Thoracic aorta (tissue), 2 donors: ENCODE measurements at places on chromosomes 6 and 20. TPM values are rescaled to one million over a fixed set of nuclear protein-coding genes. Genes with fewer than 3 reads are reported as not detected.

The CSNK2B gene
- total RNA-seq = 175 TPM

The WFDC12 gene
- not detected for total RNA-seq

The FRK gene
- 20.0 TPM for total RNA-seq

The PGBD1 gene
- total RNA-seq = 7.3 TPM

The GGT7 gene
- total RNA-seq = 41.4 TPM

The CLPSL2 gene
- not detected for total RNA-seq

The PHACTR3 gene
- not detected for total RNA-seq

The NDUFAF4 gene
- total RNA-seq = 11.5 TPM

The MTFR2 gene
- total RNA-seq = 0.41 TPM

DNA sequence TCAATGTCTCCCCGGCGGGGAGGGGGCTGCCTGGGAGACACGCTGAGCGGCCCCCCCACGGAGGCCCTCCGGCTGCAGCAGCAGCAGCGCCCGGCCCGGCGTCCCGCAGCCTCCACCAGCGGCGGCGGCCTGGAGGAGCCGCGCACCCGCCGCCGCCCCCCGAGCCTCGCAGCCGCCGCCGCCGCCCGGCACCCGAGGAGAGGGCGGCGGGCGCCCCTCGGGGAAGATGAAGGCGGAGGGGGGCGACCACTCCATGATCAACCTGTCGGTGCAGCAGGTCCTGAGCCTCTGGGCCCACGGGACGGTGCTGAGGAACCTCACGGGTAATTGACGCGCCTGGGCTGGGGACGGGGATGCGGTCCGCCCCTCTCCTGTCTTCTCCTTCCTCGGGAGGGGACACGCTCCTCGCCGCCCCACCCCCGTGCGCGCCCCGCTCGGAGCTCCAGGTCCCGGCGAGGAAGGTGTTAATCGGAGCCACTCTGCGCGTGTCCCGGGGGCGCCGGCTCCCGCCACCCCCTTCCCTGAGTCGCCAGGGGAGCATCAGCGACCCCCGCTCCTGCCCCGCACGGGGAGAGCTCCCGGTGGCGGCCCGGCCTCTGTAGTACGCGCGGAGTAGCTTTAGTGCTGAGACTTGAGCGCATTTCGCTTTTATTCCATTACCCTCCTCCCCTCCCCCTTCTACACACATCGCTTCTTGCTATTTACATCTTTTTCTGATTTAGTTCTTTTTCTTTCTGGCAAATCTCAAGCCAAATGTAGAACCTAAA is 686 bp downstream of the TMEM170B start:
- H3K27ac ChIP-seq = peak overlapping the region; percentile 74
- peak overlapping the region; percentile 98 for H3K4me3 ChIP-seq
- no peaks in the 10 kb centered on the region for H3K36me3 ChIP-seq
- DNase-seq = no peak
- no peaks in the 10 kb centered on the region for H3K27me3 ChIP-seq
- H3K4me1 ChIP-seq = peaks cover 8% of the 10 kb centered on the region

GRCh38 chr6:166927240-166927934 is 29.0 kb downstream of the RNASET2 start:
- no peak overlapping the region for H3K27ac ChIP-seq
- DNase-seq = no peak
- no peaks in the 10 kb centered on the region for H3K27me3 ChIP-seq
- no peaks in the 10 kb centered on the region for H3K4me1 ChIP-seq
- peaks cover 4% of the 10 kb centered on the region for H3K36me3 ChIP-seq

- H3K36me3 ChIP-seq = no peaks in the 10 kb centered on the region
- no peak overlapping the region for H3K4me3 ChIP-seq
- DNase-seq = no peak
- no peaks in the 10 kb centered on the region for H3K27me3 ChIP-seq
- no peaks in the 10 kb centered on the region for H3K4me1 ChIP-seq
- H3K27ac ChIP-seq = no peak overlapping the region
Observed at GRCh38 chr6:166903500-166903899, 52.9 kb downstream of the RNASET2 start.

- H3K36me3 ChIP-seq = peaks cover 9% of the 10 kb centered on the region
- H3K4me1 ChIP-seq = peaks cover 15% of the 10 kb centered on the region
- H3K4me3 ChIP-seq = no peak overlapping the region
- no peak overlapping the region for H3K27ac ChIP-seq
- DNase-seq = no peak
Observed at GRCh38 chr20:57410398-57410920, 19.3 kb downstream of the RBM38 start.

DNA sequence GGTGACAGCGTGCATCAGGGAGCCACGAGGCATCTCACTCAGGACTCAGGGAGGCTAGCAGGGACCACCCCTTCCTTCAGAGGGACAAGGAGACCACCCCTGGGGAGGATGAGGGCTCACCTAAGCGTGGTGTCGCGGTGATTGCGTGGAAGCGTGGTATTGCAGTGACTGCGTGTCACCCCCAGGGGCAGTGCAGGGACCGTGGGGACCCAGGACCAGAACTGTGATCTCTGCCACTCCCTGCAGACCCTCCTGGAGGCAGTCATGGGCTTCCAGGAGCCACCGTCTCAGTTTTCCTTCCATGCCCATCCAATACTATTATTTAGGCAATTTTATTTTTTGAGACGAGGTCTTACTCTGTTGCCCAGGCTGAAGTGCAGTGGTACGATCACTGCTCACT is 147.1 kb downstream of the TAF4 start:
- no peaks in the 10 kb centered on the region for H3K36me3 ChIP-seq
- H3K4me1 ChIP-seq = no peaks in the 10 kb centered on the region
- H3K4me3 ChIP-seq = no peak overlapping the region

GRCh38 chr20:50931306-50932015 is at the start of gene ADNP:
TSS of gene ADNP (minus strand) at chr20:50931437. CDS start at chr20:50903996, 27,441 bp downstream.
- H3K4me1 ChIP-seq = peaks cover 25% of the 10 kb centered on the region
- H3K36me3 ChIP-seq = peaks cover 17% of the 10 kb centered on the region
- H3K27me3 ChIP-seq = no peaks in the 10 kb centered on the region
- peak within 1 kb of the TSS; percentile 89 for H3K4me3 ChIP-seq

DNA sequence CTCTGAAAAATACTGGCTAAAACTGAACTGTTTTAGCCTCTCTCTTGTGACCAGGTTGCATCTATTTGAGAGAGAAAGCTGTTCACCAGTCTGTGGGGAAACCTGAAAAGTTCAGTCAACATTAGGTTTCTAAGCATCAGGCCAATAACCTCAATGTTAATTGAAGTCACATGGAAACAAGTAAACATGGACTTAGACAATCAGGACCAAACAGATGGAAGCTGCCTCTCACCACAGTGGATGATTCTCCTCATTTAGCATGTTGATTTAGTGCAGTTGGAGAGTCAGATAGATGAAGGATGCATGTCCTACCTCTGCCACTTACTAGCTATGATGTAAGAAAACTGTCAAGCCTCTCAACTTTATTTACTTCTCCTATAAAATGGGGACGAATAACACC is 18.2 kb downstream of the SCGN start:
- H3K36me3 ChIP-seq = no peaks in the 10 kb centered on the region
- DNase-seq = no peak
- no peaks in the 10 kb centered on the region for H3K4me1 ChIP-seq

DNA sequence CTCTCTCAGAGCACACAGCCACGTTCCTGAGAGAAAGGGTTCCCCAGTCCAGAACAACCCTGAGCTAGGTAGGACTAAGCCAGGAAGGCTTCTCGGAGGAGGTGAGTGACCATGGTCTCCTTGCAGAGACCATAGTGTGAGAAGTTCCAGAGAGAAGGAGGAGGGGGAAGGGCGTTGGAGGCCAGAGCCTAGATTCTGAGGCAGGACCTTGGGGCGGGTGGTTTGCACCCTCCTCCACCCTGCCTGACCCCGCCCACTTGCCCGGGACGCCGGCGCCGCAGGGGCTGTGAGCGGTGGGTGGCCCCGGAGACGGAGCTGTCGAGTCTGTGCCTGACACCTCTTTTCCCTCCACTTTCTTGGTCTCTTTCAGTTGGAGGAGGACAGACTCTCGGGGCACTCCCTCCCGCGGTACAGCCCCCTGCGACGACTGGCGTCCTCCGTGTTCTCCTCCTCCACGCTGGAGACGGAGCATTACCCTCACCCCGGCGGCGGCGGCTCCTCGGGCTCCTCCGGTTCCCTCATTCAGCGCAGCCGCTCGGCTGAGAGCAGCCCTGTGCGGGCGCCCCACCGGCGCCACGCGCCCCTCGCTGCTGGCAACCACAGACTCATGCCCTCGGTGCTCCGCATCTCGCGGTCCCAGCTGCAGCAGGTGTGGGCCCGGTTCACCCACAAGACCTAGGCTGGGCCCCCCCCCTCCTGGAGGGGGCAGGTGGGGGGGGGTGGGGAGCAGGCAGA is 26.2 kb downstream of the TTBK1 start:
- H3K36me3 ChIP-seq = no peaks in the 10 kb centered on the region
- H3K27ac ChIP-seq = no peak overlapping the region
- DNase-seq = no peak
- H3K4me3 ChIP-seq = peak overlapping the region; percentile 66
- H3K27me3 ChIP-seq = no peaks in the 10 kb centered on the region
- peaks cover 21% of the 10 kb centered on the region for H3K4me1 ChIP-seq

GRCh38 chr6:135875446-135875845 is 23.9 kb downstream of the PDE7B start:
- no peak overlapping the region for H3K27ac ChIP-seq
- H3K4me3 ChIP-seq = no peak overlapping the region
- H3K4me1 ChIP-seq = no peaks in the 10 kb centered on the region
- no peaks in the 10 kb centered on the region for H3K27me3 ChIP-seq
- no peak for DNase-seq

DNA sequence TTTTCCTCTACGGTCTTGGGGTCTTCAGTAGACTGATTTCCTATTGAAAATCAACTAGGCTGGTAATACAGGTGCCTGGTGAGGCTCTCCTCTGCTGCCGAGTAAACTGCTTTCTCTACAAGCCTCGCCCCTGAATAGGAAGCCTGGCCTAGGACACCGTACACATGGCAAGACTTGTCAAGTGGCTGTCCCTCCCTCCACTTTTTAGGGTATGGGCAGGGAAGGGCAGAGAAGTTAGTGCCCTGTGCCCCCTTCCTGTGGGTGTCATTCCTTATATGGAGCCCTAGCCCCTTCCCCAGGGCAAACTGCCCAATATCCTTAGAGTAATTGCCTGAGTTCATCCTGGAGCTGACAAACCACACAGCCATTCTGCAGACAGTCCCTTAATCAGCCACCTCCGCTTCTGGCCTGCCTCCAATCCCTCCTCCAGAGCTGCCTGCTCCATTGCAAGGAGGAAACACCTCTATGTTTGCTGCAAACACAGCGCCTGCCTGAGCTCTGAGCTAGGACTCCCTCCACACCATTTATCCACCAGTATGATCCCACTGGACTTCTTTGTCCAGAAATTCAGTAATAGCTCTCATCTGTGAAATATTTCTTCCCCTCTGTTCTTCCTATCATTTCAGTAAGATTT is 93.1 kb downstream of the CHD6 start:
- H3K4me3 ChIP-seq = peak overlapping the region; percentile 45
- no peaks in the 10 kb centered on the region for H3K27me3 ChIP-seq
- peak; percentile 29 for DNase-seq
- peaks cover 24% of the 10 kb centered on the region for H3K4me1 ChIP-seq

DNA sequence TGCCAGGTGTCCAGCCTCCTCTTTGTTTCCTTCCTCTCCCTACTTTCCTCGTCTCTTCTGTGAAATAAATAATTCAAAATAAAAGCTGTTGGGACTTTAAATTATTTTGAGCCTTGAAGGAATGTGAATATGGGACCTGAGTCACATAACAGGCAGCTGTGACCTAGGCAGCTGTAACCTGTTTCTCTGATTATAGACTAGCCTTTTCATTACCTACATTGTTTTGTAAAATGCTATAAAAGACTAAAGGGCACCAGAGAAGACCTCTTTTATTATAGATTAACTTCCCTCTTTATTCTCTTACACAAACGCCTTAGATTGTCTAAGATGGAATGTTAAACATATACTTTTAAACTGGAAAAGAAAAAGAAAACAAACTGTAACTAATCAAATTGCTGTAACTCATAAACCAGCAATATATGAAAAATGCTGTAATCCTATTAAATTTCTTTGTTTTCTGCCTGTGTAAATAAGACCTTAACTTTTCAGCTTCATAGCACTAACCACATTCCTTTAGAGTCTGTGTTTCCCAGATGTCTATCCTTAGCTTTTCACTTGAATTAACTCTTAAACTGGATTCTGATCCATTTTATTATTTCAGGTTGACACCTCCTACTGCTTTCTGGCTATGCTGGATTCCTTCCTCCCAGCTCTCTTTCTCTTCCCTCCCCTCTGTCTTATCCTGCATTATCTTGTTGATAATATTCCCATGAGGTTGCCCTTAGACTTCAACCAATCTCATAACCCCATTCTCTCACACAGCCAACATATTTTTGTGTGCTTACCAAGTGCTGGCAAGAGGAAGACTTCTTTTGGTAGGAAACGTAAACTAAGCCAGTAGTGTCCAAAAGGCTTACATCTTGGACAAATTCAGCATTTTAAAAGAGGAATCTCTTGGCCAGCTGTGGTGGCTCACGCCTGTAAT is 69.2 kb downstream of the TPD52L1 start:
- no peak overlapping the region for H3K4me3 ChIP-seq
- no peaks in the 10 kb centered on the region for H3K27me3 ChIP-seq
- peaks cover 33% of the 10 kb centered on the region for H3K4me1 ChIP-seq
- H3K27ac ChIP-seq = peak overlapping the region; percentile 83

DNA sequence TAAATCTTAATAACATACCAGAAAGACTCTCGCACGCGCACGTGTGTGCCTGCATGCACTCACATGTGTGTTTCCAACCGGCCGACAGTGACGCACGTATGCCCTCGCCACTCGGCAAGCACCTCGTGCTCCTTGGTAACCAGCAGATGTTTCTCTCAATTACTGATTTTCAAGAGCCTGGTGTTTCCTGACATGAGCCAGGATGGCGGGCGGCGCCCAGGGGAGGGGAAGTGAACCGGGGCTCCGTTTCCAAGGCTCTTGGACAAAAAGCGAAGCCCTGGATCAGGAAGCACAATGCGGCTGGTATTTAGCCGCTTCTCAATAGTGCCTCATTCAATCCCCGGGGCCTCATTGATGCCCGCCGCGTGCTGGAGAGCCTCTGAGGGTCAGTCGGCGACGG is 37.7 kb downstream of the PMEPA1 start:
- H3K4me1 ChIP-seq = peaks cover 24% of the 10 kb centered on the region
- peak overlapping the region; percentile 41 for H3K4me3 ChIP-seq
- no peaks in the 10 kb centered on the region for H3K27me3 ChIP-seq
- peak; percentile 34 for DNase-seq
- H3K27ac ChIP-seq = no peak overlapping the region
- no peaks in the 10 kb centered on the region for H3K36me3 ChIP-seq
